ENCODE measurements at places on chromosomes 12 and 14.

- DNase-seq = no peak
Observed at GRCh38 chr14:60637479-60638315, 11.6 kb downstream of the SIX1 start.

GRCh38 chr12:125289970-125290369 is 224.7 kb downstream of the AACS start:
- no peak for DNase-seq

- no peak for DNase-seq
Observed at GRCh38 chr12:46134205-46134811, 134.5 kb downstream of the SLC38A1 start.

DNA sequence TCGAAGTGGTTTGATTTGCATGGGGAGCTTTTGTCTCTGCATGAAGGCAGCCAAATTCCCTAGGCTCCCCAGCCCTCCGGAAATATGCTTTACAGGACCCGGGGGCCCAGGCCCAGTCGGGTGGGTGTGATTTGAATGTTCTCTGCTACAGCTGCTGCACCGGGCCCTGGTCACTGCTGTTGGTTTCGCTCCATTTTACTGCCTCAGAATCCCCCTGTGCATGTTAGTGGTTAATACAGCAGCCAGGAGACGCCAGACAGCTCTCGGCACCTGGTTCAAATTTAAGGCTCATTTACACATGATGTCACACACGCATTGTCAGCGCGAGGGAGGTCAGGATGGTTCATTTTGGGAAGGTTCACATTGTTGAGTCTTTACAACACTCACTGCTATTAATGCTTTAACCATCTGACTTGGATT is 99.6 kb downstream of the SLC38A6 start:
- DNase-seq = no peak

DNA sequence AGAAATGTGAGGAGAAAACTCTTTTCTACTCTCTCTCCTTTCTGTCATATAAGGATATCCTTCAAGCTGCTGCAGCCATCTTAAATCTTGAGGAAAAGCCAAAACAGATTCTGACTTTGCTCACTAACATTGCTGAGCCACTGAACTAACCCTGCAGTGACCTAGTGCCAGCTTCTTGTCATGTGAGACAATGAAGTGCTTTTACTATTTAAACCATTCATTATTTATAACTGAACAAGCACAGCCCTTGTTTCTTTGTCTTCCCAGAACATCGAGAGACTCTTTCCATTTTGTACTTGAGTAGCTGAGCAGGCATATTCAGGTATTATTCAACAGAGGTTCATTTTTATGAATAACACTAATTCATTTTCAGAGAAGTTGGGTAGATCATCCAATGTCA is 455.0 kb upstream of the TMPO start:
- DNase-seq = no peak

DNA sequence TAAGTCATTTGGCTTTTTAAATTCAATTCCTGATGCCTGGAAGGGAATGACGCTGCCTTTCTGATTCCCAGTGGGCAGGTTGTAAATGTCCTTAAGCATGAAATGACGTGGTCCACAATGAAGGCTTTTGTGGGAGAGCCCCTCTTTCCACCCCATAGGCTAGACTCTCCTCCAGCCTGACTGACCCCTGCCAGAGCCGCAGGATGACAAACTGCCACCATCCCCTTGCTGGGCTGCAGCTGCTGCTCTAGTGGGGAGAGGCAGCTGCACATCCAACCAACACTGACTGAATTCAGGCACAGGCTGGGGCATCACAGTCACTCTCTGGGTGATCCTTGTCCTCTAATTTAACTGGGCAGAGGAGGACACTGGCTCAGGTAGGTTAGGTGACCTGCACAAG is 6.3 kb downstream of the TSPAN11 start:
- no peak for DNase-seq

GRCh38 chr12:13538136-13538535 is 341.6 kb downstream of the EMP1 start:
- DNase-seq = no peak

- DNase-seq = no peak
Observed at GRCh38 chr12:5194306-5194705, 150.6 kb downstream of the KCNA5 start.

- DNase-seq = no peak
Observed at GRCh38 chr12:132734206-132734605, 23.6 kb downstream of the PGAM5 start.

GRCh38 chr14:85813040-85813439 is 283.1 kb downstream of the FLRT2 start:
- no peak for DNase-seq

DNA sequence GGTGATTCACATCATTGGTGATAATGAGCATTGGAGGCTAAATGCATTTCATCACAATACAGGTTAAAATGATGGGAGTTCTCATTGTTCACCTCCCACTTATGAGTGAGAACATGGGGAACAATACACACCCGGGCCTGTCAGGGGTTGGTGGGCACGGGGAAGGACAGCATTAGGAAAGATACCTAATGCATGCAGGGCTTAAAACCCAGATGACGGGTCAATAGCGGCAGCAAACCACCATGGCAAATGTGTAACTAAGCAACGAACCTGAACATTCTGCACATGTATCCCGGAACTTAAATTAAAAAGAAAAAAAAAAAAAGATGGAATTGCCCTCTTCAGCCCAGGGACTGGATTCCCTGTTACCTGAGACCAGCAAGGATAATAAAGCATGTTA is 2.3 kb upstream of the LUM start:
- no peak for DNase-seq

DNA sequence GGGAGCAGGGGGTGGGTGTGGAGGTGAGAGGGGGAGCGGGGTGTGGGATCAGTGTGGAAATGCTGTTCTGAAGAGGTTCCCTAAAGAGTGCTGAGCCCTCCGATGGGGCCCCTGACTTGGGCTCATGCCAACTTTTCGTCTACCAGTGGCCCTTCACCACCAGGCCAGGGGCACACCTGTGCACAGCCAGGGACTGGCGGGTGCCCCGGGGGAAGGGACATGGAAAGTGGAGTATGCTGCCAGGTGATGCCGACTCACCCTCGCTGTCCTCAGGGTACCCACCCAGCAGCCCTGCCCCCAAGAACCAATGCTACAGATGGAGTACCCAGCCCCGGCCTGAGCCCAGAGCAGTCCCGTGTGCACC is 26.2 kb downstream of the AMN start:
- DNase-seq = no peak

DNA sequence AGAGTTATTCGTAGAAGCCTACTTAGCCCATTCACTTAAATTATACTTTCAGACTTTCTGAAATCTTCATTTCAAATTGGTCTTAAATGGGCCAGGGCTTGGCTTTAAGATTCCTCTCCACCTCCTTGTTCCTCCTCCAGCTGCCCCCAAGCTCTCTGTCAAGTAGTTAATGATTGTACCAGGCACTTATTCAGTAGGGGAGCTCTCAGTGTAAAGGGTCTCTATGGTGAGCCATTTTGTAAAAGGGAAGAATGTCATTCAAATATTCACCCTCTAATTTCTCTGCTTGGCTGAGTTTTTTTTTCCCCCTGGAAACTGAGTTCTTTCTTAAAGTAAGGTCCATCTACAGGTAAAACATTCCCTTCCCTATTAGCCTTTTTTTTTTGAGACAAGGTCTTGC is 96.6 kb downstream of the SUDS3 start:
- DNase-seq = no peak

- no peak for DNase-seq
Observed at GRCh38 chr14:74863274-74863673, 12.7 kb downstream of the PROX2 start.

- DNase-seq = no peak
Observed at GRCh38 chr12:24701343-24701742, 247.6 kb downstream of the BCAT1 start.

DNA sequence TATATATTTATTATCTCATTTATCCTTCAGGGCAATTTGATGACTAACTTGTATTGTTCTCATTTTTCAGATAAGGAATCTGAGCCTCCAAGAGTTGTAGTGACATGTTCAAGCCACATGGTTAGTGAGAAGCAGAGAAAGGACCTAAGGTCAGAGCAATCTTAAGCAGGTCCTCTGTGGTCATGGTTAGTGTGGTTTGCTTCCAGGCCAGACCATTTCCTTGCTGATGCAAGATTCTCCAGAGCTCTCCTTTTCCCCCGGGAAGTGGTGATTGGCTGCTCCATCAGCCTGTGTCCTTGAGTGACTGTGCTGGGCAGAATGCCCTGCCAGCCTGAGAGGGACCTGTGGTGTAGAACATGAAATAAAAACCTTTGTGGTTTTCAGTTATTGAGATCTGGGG is 141.3 kb downstream of the KTN1 start:
- no peak for DNase-seq

- no peak for DNase-seq
Observed at GRCh38 chr12:85405781-85406522, 125.9 kb downstream of the ALX1 start.

DNA sequence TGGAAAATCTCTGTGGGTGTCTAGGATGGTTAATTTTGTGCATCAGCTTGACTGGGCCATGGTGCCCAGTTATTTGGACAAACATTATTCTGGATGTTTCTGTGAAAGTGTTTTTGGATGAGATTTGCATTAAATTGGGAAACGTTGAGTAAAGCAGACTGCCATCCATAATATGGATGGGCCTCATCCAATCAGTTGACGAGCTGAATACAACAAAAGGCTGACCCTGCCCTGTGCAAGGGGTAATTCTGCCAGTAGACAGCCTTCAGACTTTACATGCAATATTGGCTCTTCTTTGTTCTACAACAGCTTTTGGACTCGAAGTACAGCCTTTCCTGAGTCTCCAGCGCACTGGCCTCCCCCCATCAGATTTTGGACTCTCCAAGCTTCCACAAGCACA is 1.5 kb upstream of the CDKN3 start:
- no peak for DNase-seq

GRCh38 chr14:95257521-95257920 is 62.2 kb downstream of the CLMN start:
- DNase-seq = no peak

DNA sequence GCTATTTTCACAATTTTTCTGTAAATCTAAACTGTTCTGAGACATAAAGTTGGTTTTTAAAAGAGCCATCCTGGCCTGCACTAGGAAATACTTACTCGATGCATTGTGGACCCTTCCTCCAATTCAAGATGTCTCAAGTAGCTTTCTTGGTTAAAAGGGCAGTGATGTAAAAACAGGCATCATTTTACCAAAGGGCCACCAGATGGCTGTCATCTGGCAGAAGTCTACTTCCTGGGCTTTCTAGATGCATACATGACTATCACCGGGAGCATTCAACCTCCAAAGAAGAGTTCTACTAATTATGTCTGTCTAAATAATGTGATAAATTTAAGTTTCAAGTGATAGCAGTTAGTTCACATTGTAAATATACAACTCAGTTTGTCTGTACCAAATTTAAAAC is 96.8 kb upstream of the FRMD6 start:
- DNase-seq = no peak
